ENCODE measurements at places on chromosomes 4 and X.

DNA sequence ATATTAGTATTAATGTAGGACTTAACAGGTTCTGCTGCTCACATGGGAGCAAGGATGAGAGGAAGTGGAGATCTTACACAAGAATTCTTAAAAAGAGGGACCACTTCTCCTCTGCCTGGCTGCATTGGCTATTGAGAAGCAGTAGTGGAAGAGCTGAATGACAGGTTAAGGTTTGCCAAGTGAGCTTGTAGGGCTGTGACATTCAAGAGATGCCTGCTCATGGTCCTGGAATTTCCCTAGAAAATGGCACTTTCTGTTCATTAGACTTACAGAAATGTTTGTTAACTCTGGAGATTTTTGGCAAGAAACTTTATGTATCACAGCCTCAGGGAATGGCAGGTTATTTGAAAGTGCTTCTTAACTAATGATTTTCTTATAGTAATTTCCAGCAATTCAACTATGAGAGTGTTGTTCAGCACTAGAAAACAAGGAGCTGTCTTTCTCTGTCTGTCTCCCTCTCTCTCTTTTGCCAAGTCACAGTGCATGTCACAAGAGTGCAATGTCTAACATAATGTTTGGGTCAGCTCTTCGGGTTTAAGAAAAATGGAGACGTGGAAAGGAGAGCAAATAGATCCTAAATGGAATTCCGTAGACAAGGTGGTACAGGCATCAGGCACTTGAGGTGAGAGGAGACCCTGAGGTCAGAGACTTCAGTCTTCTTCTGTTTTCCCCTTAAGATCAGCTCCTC, 8.3 kb upstream of the NAP1L5 start:
- no peak for DNase-seq

DNA sequence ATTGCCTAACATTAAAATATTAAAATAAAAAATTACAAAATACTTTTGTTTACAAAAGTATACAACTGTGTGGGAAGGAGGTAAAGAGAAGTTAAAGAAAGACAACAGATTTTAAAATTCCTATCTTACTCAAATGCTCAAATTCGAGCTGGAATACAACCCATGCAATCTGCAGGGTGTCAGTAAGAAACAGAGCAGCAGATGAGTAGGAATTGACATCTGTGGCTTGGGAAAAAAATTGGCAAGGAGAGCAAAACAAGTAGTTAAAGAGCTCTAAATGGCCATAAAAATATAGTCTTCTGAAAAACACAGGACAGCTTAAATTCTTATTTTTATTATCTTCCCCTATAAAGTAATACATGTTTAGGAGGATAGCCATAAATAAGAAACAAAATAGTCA, 1609.0 kb upstream of the AGA start:
- DNase-seq, result no peak

DNA sequence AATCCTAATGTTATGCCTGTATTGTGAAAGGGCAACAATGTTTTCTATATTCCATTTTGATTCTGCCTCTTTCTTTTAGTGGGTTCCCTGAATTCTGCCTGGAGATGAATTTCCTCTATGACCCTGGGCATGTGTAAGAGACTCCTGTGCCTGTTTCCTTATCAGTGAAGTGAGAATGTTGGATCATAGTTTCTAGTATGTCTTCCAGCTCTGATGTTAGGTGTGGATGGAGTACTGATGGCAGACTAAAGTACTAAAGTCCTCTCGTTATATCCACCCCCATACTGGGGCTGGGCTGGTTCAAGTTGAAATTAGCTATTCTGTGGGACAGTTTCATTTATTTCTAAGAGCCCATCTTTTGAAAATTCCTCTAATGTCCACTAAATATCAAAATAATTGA, 29.6 kb downstream of the PLAC1 start:
- DNase-seq, result no peak

DNA sequence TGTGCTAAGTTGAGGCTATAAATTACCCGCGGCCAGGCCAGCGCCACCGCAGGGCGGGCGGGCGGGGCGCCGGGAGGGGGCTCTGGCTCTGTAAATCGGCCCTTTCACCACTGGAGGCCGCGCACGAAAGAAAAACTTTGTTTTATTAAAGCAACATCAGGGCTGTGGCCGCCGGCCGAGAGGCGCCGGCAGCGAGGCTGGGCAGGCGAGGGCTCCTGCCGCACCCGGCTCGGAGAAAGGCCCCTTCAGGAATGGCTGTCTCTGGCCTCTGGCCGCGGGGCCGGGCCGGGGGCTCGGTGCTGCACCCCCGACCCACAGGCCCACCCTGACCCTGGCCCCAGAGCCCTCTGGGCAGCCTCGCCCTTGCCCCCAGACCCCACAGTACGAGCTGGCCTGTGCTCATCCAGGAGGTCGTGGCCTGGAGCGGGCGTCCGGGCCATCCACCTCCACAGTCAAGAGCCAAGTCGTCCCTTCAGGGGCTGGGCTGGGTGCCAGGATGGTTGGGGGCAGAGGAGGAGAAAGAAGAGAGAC, 29.5 kb upstream of the FGFR3 start:
- DNase-seq, result no peak

GRCh38 chrX:129823115-129823514, 20.6 kb downstream of the ZDHHC9 start:
- peak; percentile 70 for DNase-seq

- no peak for DNase-seq
These were observed 414.1 kb downstream of the CENPC start for GRCh38 chr4:67131224-67131623.

DNA sequence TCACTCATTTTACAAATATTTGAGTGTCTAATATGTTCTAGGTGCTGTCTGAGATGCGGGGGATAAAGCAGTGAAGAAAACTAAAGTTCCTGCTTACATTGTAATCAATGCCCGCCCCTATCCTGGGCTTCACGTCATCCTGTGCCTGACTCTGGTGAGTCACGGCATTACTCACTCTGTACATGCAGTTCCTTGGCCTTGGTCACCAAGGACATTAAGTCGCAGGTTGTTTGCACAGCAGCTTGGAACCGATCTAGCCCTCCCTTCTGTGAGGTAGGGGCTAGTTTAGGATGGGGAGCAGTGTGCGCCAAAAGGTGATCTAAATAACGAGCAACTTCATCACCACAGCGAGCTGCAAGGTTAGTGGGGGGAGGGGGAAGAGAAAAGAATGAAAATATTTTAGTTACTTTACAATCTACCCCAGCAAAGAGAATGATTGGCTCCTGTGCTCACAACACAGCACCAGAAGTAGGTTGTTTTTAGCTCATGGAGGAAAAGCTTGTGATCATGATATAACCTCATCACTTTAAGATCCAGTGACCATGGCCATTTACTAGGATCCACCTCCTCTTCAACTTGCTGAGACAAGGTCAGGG, 48.0 kb upstream of the HDAC8 start:
- no peak for DNase-seq

All from NAMALWA (cell line).